ENCODE measurements at places on chromosomes 13 and 19. TPM values are rescaled to one million over a fixed set of nuclear protein-coding genes. Genes with fewer than 3 reads are reported as not detected.

GRCh38 chr19:5155586-5156210, 184.9 kb downstream of the PTPRS start:
- no peak for DNase-seq

Gene BRSK1
- total RNA-seq, result 9.0 TPM

DNA sequence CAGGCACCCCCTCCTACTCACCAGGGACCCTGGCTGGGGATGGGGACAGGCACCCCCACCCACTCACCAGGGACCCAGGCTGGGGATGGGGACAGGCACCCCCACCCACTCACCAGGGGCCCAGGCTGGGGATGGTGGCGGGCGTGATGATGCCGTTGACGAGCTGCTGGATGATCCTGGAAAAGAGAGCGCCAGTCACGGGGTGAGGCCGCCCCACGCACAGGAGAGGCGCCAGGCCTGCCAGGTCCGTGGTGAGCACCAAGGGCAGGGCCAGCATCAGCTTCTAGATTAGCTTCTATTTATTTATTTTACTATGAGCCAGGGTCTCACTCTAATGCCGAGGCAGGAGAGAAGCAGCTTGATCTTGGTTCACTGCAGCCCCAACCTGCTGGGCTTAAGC, 10.4 kb downstream of the FGF22 start:
- DNase-seq, result no peak

- DNase-seq, result no peak
Observed at GRCh38 chr19:21912654-21913053, 76.7 kb upstream of the ZNF43 start.

Gene MEGF8
- 11.0 TPM for total RNA-seq

All from Daoy (cell line).